ENCODE measurements at places on chromosomes 6 and 20. TPM values are rescaled to one million over a fixed set of nuclear protein-coding genes. Genes with fewer than 3 reads are reported as not detected.

TBC1D7 gene
- 27.0 TPM for total RNA-seq

TPBG gene
- total RNA-seq: 84.1 TPM

PLTP gene
- total RNA-seq: 17.7 TPM

FNDC11 gene
- total RNA-seq: 1.3 TPM

CLVS2 gene
- 1.1 TPM for total RNA-seq

SLC4A11 gene
- 144 TPM for total RNA-seq

GPX5 gene
- not detected for total RNA-seq

OR2H2 gene
- total RNA-seq: not detected

SOX18 gene
- total RNA-seq: 18.7 TPM

FAM83B gene
- total RNA-seq: not detected

RSPH4A gene
- 0.44 TPM for total RNA-seq

HDGFL1 gene
- total RNA-seq: not detected

HAO1 gene
- 0.13 TPM for total RNA-seq

FAXC gene
- total RNA-seq: 9.0 TPM

CST4 gene
- not detected for total RNA-seq

FAM162B gene
- not detected for total RNA-seq

MOXD1 gene
- total RNA-seq: 0.21 TPM

FAM110A gene
- 7.8 TPM for total RNA-seq

SUMO4 gene
- total RNA-seq: 1.1 TPM

HLA-DQB1 gene
- 0.51 TPM for total RNA-seq

TMC2 gene
- total RNA-seq: not detected

HSPA1L gene
- total RNA-seq: 2.8 TPM

SAMD10 gene
- total RNA-seq: 8.8 TPM

CRISP3 gene
- not detected for total RNA-seq

ACTR5 gene
- total RNA-seq: 12.1 TPM

IL17A gene
- total RNA-seq: not detected

LCA5 gene
- 7.0 TPM for total RNA-seq

ZSCAN31 gene
- total RNA-seq: 10.4 TPM

FRK gene
- total RNA-seq: 2.5 TPM

IL20RA gene
- total RNA-seq: not detected

OR2H1 gene
- total RNA-seq: not detected

Data from Panc1 (cell line).